ENCODE measurements at places on chromosomes 3 and 15.

GRCh38 chr3:49872801-49873281 is 3.1 kb upstream of the CAMKV start:
- DNase-seq, result no peak

DNA sequence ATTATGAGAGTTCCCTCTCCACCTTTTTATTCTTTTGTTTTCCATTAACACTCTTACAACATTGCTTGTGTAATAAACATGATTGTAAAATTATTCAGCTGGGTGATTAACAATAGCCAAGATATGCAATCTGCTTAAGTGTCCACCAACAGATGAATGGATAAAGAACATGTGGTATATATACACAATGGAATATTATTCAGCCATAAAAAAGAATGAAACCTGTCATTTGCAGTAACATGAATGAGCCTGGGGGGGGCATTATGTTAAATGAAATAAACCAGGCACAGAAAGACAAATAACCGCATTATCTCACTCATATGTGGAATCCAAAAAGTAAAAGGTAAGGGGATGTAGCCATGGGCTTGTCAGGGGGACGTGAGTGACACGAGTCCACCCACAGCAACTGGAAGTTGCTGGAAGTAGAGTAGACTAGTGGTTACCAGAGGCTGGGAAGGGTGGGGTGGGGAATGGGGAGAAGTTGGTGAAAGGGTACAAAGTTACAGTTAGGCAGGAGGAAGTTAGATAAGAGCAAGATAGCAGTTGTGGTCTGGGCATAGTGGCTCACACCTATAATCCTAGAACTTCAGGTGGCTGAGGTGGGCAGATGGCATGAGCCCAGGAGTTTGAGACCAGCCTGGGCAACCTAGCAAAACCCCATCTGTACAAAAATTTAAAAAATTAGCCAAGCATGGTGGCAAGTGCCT is 28.7 kb upstream of the CD47 start:
- DNase-seq, result no peak

DNA sequence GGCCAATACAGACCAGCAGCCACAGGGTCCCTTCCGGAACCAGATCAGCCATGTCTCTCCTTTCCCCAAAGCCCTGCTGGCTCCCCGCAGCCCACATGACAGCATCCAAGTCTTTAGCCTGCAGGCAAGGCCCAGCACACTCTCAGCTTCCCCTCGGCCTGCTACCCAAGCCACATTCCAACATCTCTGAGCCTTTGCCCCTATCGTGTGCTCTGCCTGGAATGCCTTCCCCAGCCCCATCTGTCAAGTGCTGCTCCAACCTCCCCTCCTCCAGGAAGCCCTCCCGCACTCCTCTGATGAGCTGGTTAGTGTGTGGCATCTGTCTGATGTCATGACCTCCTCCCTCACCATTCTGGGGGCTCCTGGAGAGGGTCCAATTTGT is 8.5 kb downstream of the PLXND1 start:
- DNase-seq, result no peak

DNA sequence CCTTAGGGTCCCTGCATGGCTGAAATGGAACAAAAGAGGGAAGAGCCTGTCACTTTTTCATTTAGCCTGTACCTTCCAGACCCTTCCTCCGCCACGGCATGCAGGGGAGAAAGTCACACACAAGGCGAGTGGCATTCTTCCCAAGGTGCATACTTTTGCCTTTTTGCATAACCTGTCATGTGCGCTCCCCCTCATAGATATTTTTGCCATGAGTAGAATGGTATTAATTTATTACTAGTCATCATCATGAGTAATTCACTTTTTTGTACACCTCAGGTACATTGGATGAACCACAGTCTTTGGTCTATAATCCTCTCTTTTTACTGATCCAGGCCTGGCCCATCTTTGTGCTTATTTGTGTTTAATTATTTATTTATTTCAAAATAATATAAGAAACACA is 8.9 kb upstream of the BUB1B start:
- DNase-seq, result no peak

DNA sequence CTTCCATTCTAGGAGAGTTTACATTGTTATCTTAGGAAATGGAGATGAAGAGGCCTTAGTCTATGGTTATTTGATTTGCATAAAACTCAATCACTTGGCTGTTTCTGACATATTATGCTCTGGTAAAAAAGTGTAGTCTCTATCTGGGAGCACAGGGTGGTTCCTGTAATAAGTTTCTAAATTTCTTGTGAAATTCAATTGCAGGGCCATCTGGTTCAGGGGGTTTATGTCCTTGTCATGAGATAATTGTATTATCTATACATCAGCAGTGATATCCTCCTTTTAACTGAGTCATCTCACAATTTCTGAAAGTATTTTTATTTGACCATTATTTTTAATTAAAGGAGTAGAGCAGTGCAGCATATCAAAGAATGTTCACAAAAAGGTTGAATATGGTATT is 203.3 kb downstream of the MFSD1 start:
- no peak for DNase-seq

GRCh38 chr15:62228604-62229003 is 63.5 kb upstream of the C2CD4B start:
- DNase-seq, result no peak

DNA sequence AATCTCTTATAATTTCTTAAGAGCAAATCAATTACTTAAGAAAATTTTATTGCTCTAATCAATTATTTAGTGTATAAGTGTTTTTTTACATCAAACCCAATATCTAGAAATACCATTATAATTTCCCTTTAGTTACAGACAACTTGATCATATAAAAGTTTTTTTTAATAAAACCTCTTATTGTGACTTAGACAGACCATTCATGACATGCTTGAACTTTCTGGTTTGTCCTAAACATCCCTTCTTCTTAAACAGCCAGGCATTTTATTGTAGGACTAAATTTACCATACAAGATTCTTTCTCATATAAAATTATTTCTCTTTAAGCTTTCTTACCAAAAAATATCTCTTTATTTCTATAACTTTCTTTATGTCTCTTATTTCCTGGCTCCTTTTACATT is 164.5 kb downstream of the SUCNR1 start:
- no peak for DNase-seq

GRCh38 chr15:72845981-72846383 is 62.4 kb upstream of the ADPGK start:
- DNase-seq, result no peak

- no peak for DNase-seq
These were observed 83.5 kb upstream of the ZNF280D start for GRCh38 chr15:56816781-56817180.

GRCh38 chr3:36648241-36649034 is 115.9 kb downstream of the DCLK3 start:
- no peak for DNase-seq

GRCh38 chr3:108189440-108189839 is 32.8 kb downstream of the IFT57 start:
- no peak for DNase-seq

DNA sequence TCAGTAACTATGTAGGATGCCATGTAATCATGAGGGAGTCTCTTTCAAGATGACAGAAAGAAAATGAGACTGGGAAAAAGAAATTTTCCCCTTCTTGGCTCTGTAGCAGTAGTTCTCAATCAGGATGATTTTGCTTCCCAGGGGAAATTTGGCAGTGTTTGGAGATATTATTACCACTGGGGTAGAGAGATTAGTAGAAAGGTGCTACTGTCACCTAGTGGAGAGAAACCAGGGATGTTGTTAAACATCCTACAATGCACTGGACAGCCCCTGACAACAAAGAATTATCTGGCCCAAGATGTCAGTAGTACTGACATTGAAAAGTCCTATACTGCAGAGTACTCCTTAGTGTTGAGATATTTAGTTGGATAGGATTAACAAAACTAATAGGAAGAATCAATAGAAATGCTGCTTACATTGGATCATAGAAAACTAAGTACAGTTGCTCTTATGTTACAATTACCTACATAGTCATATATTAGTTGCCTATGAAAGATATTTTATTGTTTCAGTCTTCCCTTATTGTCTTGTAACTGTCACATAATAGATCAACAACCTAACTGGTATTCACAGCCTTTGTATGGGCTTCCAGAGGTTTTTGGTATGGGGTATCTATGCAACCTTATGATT is 433.3 kb downstream of the RAP2B start:
- DNase-seq, result no peak

GRCh38 chr3:118272991-118273390 is 761.7 kb downstream of the IGSF11 start:
- no peak for DNase-seq

DNA sequence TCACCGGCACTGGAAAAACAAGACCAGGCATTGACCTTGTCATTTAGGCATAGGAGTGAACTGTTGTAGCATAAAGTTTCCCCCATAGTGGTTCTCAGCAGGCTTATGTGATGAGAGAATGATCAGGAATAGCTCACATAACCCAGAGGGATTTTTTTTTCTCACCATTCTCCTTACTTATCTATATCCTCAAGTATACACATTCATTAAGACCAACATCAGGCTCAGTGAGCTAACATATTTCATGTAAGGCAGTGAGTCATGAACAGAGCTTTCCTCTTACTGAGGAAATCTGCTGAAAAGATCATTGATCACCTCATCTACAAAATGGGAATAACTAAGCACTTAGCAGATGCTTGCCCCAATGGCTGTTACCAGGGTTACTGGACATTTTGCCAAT is 396.6 kb upstream of the TMCO5A start:
- no peak for DNase-seq

- DNase-seq, result no peak
These were observed 1.5 kb upstream of the PPM1M start for GRCh38 chr3:52243791-52244628.

DNA sequence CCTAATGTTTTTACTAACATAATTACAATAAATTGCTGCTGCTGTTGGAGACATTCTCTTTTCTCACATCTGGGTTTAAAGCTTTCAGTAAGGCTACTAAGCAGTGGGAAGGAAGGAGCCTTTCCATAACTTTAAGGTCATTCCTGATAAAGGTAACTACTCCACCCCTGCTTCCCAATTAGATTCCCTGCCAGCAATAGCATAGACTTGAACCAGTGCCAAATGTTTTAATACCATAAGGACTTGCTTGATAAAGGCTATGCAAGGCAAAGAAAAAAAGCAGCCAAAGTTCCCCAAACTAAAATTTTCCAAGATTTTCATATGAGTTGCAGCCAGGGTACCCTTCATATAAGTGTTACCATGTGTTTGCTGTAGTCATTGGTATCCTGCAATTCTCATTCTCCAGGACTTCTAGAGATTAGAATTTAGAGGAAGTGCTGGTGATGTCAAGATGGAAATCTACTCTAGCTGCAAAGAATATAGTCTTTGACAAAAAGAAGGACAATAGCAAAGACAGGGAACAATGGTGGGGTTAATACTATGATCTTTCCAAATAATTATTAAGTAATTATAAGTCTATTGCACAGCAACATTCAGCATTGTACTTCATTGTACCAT is 106.1 kb downstream of the FILIP1L start:
- DNase-seq, result no peak

DNA sequence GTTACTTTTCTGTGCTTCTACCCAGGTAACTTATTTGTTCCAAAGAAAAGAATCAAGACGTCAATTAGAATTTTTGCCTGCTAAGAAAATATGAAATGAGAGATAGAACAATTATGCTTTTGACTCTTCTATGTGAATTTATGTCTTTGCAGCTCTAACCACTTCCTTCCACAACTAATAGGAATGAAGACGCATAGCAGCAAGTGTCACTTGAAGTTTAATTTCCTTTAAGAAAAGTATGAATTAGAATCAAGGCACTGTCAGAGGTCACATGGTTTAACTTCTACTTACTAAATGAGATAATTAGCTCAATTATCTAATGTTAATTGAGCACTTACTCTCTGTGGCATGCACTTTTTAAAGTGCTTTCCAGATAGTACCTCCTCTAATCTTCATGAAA is 3.3 kb downstream of the WDR49 start:
- DNase-seq, result no peak

GRCh38 chr15:101113114-101114005 is 138.5 kb downstream of the CHSY1 start:
- no peak for DNase-seq

DNA sequence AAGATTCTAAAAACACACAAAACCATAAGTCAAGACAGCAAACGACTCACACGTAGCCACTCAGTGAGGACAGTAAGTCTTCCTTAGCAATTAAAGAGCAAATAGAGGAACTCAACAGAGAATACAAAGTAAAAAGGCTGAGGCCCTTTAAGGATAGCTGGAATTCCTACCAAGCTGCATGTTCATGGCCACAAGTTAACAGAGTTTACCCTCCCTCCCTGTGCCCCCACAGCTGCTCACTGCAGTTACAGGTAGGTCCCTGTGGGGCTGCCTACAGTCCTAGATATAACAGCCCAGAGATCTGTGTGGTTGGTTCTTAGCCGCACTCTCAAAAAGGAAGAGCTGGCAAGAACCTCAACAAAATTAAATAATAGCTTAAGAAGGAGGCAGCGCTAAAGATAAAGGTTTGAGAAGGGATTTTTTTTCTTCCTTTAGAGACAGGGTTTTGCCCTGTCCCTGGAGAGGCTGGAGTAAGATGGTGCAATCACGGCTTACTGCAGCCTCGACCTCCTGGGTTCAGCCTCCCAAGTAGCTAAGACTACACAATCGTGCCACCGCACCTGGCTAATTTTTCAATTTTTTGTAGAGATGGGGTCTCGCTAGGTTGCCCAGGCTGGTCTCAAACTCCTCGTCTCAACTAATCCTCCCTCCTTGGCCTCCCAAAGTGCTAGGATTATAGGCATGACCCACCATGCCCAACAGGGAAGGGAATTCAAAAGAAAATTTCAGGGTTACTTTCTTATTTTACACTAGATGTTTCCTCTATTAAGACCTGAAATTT is 19.3 kb downstream of the SFMBT1 start:
- no peak for DNase-seq

DNA sequence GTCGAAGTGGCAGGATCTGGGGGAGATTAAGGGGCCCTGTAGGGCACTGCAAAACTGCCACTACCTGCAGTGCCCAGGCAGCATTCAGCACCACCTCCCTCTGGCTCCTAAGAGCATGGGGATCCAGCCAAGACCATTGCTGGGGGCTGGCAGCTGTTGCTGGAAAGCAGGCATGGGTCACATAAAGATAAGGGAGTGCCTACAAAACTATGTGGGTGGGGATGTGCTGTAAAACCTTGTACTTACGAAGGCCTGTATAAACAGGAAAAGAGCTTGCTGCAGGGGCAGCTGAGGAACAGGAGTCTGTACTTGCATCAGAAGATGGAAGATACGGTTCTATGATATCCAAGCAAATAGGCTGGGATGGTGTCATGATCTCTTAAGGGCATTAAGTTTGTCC is 27.1 kb downstream of the IL20RB start:
- DNase-seq, result no peak

- DNase-seq, result no peak
These were observed 827.1 kb downstream of the PLOD2 start for GRCh38 chr3:145333931-145334330.

GRCh38 chr3:107455621-107456020 is 67.1 kb upstream of the BBX start:
- no peak for DNase-seq

All from stimulated activated CD4-positive, alpha-beta T cell treated with anti-CD3 and anti-CD28 coated beads, Interleukin-1b, Interleukin-23, amount 100 ng/mL, for 24 hours (primary cell).